ENCODE measurements at places on chromosomes 1 and 21. TPM values are rescaled to one million over a fixed set of nuclear protein-coding genes. Genes with fewer than 3 reads are reported as not detected.

- no peak for DNase-seq
- no peak overlapping the region for H3K4me3 ChIP-seq
- H3K36me3 ChIP-seq: peaks cover 12% of the 10 kb centered on the region
- no peak overlapping the region for H3K27ac ChIP-seq
- H3K27me3 ChIP-seq: no peaks in the 10 kb centered on the region
These were observed 58.9 kb downstream of the LRRC40 start for GRCh38 chr1:70146488-70146887.

DNA sequence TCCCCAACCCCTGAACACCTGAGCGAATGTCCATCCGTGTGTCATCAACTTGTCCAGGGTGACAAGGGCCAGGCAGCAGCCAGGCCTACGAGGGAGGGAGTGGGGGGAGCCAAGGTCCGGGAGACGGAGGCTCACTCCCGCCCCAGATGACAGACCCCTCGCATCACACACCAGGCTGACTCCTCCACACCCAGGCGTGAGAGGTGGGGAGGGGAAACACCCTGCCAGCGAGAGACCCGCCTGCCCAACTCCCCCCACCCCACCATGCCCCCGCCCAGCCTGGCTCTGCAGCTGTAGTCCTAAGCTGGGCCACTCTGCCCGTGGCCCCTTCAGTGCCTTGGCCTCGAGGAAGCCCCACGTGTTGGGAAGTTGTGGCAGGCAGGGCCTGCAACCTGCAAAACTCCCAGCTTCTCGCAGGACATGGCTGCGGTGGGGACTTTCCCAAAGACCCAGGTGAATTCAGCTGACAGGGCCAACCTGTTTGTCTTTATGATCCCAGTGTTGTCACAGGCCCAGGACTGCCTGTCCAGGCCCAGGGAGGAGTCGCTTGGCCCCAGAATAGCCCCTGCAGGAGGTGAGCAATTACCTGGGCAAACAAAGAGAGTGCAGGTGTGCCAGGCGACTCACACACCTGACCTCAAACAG lies 62.9 kb downstream of the RIPK4 start:
- no peak overlapping the region for H3K27ac ChIP-seq
- H3K27me3 ChIP-seq: no peaks in the 10 kb centered on the region
- no peak for DNase-seq
- H3K4me3 ChIP-seq: no peak overlapping the region
- H3K4me1 ChIP-seq: no peaks in the 10 kb centered on the region
- H3K36me3 ChIP-seq: no peaks in the 10 kb centered on the region

DNA sequence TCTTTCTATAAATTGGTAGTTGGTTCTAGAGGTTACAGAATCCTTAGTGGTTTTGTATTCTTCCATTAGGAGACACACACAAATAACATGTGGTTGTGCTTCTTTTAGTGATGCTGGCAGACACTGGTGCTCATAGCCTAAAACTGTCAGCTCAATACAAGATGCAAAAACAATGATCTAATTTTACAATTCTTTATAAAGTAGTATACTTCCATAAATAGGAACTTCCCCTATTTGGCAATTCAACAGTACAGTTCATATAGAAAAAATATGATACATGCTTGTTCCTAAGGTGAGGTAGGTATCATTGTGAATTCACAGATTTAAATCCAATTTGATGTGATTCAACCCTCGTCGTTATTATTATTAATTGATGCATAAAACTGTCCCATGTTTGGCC lies 20.8 kb upstream of the CCDC17 start:
- H3K27ac ChIP-seq: no peak overlapping the region
- H3K27me3 ChIP-seq: no peaks in the 10 kb centered on the region
- H3K4me1 ChIP-seq: no peaks in the 10 kb centered on the region

- H3K27me3 ChIP-seq: no peaks in the 10 kb centered on the region
- no peaks in the 10 kb centered on the region for H3K4me1 ChIP-seq
- no peak overlapping the region for H3K27ac ChIP-seq
- DNase-seq: no peak
These were observed 149.8 kb upstream of the ARHGEF16 start for GRCh38 chr1:3304692-3305091.

DNA sequence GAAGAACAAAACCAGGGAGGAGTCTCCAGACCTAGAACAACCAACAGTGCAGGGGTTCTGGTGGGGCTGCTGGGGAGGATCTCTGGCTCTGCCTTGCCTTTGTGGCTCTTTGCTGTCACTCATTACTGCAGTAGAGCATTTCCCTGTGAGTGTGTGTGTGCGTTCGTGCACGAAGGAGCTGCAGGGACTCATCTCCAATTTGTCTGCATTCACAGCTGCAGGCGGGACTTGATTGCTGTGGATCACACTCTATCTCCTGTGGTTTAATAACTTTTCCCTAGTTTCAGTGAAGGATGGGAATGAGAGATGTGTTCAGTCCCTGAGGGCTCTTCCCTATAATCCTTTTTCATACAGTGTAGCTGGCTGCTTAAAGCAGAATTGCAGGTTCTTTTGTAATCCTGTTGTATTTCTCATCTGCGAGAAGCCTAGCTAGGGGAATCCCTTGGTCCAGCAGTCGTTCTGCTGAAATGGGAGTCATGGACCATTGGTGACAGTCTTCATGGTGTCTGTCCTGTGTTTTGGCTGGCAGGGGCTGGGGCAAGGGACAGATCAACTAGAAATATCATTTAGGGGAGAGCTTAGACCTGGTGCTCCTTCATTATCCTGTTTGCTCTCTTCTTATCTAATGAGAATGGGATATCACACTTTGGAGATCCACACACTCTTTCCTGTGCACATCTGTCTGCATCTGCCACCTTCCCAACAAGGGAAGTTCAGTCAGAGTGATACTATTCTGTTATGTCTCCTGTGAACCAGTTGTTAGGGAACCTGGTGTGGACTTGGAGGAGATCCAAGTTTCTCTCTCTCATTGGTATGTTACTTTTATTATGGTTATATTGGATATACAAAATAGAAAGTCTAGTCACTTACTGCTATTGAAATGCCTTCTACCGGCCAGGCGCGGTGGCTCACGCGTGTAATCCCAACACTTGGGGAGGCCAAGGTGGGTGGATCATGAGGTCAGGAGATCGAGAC lies 3.0 kb downstream of the PCP4L1 start:
- H3K4me3 ChIP-seq: no peak overlapping the region
- peaks cover 21% of the 10 kb centered on the region for H3K27me3 ChIP-seq
- peaks cover 3% of the 10 kb centered on the region for H3K36me3 ChIP-seq
- DNase-seq: no peak

DNA sequence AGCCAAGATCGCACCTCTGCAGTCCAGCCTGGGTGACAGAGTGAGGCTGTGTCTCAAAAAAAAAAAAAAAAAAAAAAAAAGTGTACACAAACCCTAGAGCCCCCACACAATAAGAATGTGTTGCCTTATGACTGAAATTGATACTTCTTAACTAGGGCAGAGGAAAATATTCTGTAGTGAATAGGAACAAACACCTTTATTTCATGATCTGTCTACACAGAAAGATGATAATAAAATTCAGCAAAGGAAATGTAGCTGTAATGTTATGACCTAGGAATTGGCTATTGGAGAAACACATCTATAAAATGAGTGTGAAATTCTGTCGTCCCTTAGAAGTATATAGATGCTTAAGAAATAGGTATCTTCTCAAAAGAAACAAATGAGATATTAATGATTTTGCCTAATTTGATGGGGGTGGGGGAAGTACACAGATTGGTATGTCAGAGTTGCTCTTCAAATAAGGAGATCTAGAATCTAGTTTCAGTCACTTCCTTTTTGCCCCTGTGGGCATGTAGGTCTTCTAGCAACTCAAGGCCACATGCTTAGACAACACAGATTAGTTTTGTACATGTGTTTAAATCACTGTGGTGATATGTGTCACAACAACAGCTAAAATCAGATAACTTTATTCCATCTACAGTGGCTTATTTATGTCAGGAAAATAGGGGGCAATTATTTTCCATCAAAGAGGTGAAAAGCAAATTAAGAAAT lies 10.7 kb upstream of the GPR25 start:
- H3K36me3 ChIP-seq: peaks cover 6% of the 10 kb centered on the region
- H3K27me3 ChIP-seq: no peaks in the 10 kb centered on the region
- H3K4me1 ChIP-seq: no peaks in the 10 kb centered on the region
- H3K27ac ChIP-seq: no peak overlapping the region

DNA sequence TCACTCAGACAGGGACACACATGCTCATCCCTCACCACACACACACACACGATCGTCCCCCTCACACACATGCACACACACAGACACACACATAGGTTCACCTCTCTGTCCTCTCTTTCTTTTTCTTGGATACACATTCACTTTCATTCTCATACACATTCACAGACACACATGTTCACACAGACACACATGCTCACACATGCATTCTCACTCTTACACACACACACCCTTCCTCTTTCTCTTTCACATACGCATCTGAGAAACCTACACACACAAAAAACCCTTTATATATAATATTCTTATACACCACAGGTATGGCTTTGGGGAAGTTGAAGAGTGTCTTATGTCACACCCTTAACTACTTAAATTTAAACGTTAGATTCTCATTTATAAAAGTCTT lies 248.6 kb upstream of the RUNX1 start:
- H3K4me3 ChIP-seq: no peak overlapping the region
- no peak for DNase-seq
- H3K27me3 ChIP-seq: no peaks in the 10 kb centered on the region
- H3K4me1 ChIP-seq: peaks cover 4% of the 10 kb centered on the region
- H3K36me3 ChIP-seq: no peaks in the 10 kb centered on the region

- peaks cover 14% of the 10 kb centered on the region for H3K36me3 ChIP-seq
- no peaks in the 10 kb centered on the region for H3K27me3 ChIP-seq
- H3K4me1 ChIP-seq: no peaks in the 10 kb centered on the region
- H3K27ac ChIP-seq: no peak overlapping the region
These were observed 39.7 kb downstream of the PCNT start for GRCh38 chr21:46363698-46364097.

DNA sequence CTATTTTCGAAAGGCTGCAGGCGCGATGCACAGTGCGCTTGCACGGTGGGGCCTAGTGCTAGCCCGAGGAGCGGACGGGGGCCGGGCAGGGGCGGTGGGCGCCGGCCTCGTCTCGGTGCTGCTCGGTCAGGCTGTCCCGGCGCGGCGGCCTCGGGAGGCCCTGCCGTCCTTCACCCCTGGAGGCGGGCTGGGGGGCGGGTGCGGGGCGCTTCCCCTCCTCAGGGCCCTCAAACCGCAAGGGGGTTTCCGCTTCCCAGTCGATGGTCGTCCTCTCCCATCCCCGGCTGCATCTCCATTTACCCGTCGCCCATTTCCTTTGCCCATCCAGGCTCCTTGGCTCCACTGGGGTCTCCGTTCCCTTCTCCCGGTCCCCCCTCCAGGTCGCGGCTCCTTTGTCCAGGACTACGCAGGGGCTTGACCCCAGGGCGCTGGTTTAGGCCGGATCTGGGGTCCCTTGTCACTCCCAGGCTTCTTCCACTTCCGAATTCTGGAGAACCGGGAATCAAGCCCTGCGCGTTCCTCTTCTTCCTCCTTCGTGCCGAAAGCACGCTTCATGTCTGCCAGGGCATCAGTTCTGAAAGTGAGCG lies 196.3 kb upstream of the LMO4 start:
- peak overlapping the region; percentile 49 for H3K4me3 ChIP-seq
- no peak overlapping the region for H3K27ac ChIP-seq
- DNase-seq: no peak
- no peaks in the 10 kb centered on the region for H3K36me3 ChIP-seq
- H3K4me1 ChIP-seq: no peaks in the 10 kb centered on the region
- H3K27me3 ChIP-seq: peaks cover 9% of the 10 kb centered on the region

DNA sequence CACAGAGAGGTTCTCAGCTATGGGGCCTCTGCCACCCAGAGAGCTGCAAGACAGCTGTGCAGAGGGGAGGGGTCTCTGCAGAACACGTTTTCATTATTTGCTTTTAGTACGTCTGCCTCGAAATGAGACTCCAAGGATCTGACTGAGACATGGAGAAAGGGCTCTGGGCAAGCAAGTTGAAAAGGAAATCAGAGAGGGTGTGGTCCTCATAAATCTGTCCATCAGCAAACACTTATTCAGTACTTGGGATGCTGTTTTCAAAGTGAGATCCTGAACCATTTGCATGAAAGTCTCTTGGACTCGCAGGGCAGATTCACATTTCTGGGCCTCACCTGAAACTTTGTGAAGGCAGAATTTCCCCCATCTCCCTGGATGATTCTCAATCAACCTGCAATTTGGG lies 197.4 kb upstream of the GALNT2 start:
- H3K27ac ChIP-seq: no peak overlapping the region
- no peak for DNase-seq
- H3K4me1 ChIP-seq: no peaks in the 10 kb centered on the region
- no peaks in the 10 kb centered on the region for H3K27me3 ChIP-seq
- no peak overlapping the region for H3K4me3 ChIP-seq

- no peaks in the 10 kb centered on the region for H3K36me3 ChIP-seq
- H3K4me1 ChIP-seq: peaks cover 3% of the 10 kb centered on the region
- H3K27ac ChIP-seq: no peak overlapping the region
- no peaks in the 10 kb centered on the region for H3K27me3 ChIP-seq
- DNase-seq: no peak
These were observed 184.7 kb upstream of the CACYBP start for GRCh38 chr1:174815036-174815435.

- H3K4me1 ChIP-seq: no peaks in the 10 kb centered on the region
- H3K4me3 ChIP-seq: no peak overlapping the region
- H3K36me3 ChIP-seq: peaks cover 5% of the 10 kb centered on the region
- DNase-seq: no peak
These were observed 31.4 kb downstream of the FAAP20 start for GRCh38 chr1:2163205-2163604.

The TRIM58 gene
- total RNA-seq: 2.8 TPM

The SPATA46 gene
- total RNA-seq: not detected

The DHRS3 gene
- total RNA-seq: 37.8 TPM

The SERPINC1 gene
- not detected for total RNA-seq

The TFF1 gene
- total RNA-seq: not detected

The DOP1B gene
- 9.9 TPM for total RNA-seq

The SYPL2 gene
- 1.5 TPM for total RNA-seq

The RGL1 gene
- total RNA-seq: 2.4 TPM
